Naive B cell (primary cell): ENCODE measurements at places on chromosomes 1 and 21.

- DNase-seq = no peak
These were observed 31.5 kb downstream of the COL18A1 start for GRCh38 chr21:45436351-45437065.

DNA sequence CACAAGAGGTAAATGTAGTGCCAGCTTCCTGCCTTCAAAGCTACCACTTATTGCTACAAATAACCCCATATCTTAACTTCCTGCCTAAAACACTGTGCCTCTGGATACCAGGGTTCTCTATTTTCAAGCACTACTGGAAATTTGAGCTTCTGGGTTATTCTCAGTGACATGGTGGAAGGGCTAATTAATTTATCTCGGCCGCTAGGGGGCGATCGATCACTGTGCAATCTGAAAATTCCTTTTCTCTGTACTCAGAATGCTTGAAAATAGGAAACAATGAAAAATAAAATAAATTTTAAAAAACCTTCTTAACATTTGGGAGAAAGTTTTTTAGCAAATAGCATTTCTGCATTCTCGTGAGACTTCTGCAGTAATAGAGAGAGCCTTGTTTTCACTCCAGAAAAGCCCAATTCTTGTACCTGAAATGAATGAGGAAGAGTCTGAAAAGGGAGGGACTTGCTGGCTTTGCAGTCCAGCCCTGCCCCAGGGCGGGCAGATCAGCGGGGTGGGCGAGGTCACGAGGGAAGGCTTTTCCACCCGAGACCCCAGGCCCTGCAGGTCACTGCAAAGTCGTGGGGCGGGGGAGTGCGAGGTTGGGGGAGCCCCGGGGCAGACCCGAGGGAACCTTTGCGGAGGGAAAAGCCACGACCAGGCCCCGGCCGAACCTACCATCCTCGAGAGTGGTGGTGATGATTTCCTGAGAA lies 276.7 kb downstream of the PCP4 start:
- no peak for DNase-seq

DNA sequence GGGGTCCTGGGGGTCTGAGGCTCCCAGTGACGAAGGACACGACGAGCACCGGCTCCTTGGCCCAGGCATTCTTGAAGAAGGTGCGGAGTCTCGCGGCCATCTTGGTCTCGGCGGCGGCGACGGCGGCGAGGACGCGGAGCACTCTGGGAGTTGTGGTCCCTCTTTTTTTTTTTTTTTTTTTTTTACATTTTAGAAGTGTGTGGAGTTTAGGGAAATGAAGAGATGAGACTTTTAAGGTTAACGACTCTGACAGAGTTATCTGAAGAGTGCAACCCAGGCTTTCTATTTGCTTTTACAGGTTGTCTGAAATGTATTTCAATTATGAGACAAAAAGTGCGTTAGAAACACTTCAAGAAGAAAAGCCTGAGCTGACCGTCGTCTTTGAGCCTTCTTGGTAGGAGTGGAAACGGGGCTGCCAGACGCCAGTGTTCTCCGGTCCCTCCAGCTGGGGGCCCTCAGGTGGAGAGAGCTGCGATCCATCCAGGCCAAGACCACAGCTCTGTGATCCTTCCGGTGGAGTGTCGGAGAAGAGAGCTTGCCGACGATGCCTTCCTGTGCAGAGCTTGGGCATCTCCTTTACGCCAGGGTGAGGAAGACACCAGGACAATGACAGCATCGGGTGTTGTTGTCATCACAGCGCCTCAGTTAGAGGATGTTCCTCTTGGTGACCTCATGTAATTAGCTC lies 9.7 kb downstream of the OR2B11 start:
- DNase-seq = peak; percentile 7

GRCh38 chr1:107788206-107789202 lies 176.5 kb downstream of the VAV3 start:
- no peak for DNase-seq

DNA sequence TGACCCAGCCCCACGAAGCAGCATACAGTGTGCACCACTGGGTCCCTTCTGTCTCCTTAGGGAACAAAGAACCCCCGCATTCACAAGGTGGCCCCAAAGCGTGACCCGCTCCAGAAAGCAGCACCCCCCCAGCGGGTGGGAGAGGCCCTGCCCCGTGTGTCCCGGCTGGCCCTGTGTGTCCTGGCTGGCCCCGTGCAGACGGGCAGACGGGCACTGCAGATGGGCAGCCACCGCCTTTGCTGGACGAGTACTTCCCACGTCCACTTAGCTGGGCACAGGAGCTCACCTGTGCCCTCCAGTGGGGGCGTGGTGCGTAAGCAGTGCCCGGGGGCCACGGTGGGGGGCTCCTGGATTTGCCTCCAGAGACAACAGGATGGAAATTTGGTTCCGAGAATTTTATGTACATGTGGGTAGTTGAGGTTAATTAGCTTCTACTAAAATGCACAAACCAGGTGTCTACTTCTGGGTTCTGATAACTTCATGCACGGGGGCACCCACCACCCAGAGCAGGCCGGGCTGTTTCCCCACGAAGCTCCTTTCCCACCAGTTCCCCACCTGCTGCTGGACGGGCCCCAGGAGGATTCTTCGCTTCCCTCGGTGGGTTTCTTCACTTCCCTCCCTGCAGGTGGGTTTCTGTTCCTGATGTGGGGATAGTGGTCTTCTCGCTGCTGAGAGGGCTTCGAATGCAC lies 33.2 kb upstream of the SLC19A1 start:
- DNase-seq = no peak

DNA sequence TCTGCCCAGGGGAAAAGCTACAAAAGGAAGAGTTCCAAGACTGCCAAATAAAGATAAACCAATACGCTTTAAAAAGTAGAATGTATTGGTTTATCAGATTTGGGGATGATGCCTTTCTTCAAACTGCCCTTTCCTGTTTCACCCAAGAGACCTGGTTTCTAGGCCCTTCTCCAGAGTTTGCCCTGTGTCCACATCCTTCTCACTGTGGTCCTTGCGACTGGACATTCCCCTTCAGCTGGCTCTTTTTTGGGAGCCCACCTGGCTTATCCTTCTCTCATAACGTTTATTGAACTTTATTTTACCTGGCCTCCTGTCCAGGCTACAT lies 490 bp upstream of the CZIB start:
- DNase-seq = no peak

- no peak for DNase-seq
These were observed 94.3 kb downstream of the PSMG1 start for GRCh38 chr21:39088831-39089380.

GRCh38 chr21:28018213-28018612 lies 974.5 kb downstream of the LTN1 start:
- no peak for DNase-seq

- no peak for DNase-seq
These were observed 29.1 kb downstream of the EIF2D start for GRCh38 chr1:206582971-206583706.

GRCh38 chr1:33188572-33189275 lies 6.9 kb upstream of the TRIM62 start:
- no peak for DNase-seq

DNA sequence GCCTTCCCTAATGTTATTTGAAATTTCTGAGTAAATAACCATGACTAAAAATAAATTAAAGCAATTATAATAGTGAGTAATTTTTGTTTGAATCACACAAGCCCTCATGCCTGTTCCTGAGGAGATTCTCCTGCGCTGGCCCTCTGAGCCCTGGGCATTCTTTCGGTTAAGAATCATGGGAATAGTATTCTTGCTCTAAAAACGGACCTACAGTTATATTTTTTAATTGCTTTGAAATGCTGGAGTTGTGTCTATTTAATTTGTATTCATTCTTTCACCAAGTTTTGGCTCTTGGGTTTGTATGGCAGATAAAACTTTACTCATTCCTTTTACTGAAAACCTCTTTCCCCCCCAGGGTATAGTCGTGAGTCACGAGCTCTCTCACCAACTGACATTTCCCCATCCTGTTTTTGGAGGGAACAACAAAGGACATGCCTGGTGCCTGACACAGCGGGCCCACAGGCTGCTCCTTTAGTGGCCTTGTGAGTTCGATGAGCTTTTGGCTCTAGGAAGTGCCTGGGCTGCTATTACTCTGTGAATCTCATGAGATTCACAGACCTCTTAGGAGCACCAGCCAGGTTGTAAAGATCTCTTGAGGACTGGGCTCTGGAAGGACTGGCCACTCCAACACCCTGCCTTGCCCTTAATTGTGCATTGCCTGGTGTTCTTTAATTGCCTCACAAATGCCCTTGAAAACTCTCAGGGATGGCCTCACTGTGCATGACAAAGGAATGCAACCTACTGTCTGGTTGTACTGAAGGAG lies 58.6 kb downstream of the DDR2 start:
- DNase-seq = no peak
